A172 (cell line): ENCODE measurements at places on chromosomes 1 and 21.

DNA sequence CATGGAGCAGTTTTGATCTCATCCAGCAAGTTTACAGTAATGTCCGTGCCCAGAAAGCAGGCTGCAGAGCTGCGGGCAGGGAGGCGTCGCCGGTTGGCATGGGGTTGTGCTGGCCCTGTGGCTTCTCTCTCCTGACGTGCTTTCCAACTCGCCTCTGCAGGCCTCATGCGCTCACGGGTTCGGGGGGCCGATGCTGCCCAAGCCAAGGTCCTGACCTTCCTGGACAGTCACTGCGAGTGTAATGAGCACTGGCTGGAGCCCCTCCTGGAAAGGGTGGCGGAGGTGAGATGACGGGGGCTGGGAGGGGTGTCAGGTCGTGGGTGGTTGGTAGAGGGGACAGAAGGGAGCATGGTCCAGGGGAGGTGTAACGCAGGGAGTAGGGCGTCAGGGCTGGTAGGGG, 176.1 kb downstream of the GALNT2 start:
- DNase-seq: no peak

DNA sequence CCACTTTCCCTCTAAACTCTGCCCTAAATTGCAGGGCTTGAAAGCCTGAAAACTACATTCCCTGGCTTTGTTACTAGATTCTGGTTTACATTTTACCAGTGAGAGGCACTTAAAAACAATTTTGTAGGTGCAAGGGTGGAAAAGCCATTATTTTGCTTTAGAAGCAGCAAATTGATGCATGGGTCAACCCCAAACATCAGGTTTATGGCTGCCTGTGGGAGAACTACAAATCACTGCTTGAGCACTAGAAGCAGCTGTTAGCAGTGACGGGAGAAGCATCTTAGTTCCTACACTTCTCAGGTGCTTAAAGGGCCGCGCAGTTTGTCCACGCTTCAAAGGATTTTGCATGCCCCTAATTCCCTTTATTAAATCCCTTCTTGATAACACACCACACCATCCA, 417.2 kb downstream of the PCP4 start:
- DNase-seq: no peak

GRCh38 chr1:210362526-210362925, 33.8 kb downstream of the HHAT start:
- no peak for DNase-seq

DNA sequence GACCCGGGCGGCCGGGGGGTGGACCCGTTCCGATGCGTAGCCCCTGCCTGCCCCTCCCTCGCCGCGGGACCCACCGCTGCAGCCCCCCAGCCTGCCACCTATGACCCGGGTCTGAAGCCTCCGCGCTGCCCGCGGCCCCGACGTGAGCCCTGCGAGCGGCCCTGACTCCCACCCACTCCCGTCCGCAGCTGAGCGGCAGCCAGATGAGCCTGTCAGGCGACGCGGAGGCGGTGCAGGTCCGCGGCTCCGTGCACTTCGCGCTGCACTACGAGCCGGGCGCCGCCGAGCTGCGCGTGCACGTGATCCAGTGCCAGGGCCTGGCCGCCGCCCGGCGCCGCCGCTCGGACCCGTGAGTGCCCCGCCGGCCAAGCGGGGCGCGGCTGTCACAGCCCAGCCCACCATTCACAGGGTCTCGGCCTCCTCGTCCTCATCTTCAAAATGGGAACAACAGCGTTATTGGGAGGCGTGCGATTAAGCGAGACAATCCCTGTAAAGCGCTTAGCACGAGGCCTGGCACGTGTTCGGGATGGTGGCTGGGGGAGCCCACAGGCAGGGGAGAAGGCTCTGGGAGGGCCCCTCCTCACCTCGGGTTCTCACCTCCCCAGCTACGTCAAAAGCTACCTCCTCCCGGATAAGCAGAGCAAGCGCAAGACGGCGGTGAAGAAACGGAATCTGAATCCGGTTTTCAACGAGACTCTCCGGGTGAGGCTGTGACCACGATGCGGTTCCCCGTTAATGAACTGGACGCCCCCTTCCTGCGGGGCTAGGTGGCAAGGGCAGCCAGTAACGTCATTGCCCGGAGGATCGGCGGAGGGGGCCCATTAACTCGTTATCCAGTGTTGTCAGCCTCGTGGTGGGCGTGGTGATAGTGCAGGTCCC, 8.2 kb downstream of the SYTL1 start:
- no peak for DNase-seq

DNA sequence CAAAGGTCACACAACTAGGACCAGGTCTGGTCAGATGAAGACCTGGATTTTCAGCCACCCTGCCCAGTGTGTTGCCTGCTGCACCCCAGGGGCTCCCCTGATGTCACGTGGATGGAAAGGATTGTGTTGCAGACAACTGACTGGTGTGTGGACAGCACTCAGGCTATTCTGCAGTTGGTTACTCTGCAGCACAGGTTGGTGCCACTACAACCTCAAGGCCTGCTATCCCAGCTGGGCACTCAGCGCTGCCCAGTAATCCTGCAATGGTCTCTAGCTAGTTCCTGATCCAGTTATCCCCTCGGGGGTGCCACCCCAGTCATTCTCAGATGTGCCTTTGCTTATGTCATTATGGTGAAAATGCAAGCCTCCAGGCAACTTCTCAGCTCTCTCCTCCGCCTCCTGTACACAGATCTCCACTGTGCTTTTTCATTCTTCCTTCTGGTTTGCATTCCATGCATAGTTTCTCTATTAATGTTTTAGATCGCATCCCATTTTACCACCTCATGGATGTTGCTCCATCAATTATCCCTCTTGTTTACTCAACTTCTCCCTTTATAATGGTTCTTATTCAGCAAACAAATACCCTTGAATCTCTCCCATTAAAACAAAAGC, 503.2 kb upstream of the CAMK1G start:
- DNase-seq: peak; percentile 84

GRCh38 chr1:209057901-209058300, 525.6 kb upstream of the CAMK1G start:
- no peak for DNase-seq

DNA sequence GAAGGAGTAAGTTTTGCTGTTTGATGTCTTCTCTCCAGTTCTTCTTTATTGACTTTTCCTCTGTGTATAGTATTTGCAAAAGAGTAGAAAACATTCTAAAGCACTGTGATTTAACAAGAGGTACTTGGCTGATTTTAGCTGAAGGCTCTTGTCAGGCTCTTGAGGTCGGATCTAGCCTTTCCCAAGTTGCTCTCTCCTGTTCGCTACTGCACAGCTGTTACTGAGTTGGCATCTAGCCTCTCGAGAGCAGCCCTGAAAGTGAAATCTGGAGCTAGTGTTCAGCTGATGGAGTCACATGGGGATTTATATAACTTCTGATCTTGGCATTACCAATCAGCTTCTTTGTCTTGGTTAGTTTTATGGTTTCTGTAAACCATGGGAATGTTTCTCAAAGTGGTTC, 193.1 kb downstream of the RYR2 start:
- DNase-seq: no peak

DNA sequence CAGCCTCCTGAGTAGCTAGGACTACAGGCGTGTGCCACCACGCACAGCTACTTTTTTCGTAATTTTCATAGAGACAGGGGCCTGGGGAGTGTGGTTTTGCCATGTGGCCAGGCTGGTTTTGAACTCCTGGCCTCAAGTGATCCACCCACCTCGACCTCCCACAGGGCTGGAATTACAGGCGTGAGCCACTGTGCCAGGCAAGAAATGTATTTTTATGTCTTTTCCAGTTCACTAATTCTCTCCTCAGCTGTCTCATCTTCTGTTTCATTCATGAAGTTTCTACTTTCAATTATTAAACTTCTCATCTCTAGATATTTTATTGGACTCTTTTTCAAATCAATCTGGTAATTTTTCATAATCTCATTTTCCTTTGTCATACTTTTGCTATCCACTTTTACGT, 72.1 kb upstream of the DISP3 start:
- no peak for DNase-seq

DNA sequence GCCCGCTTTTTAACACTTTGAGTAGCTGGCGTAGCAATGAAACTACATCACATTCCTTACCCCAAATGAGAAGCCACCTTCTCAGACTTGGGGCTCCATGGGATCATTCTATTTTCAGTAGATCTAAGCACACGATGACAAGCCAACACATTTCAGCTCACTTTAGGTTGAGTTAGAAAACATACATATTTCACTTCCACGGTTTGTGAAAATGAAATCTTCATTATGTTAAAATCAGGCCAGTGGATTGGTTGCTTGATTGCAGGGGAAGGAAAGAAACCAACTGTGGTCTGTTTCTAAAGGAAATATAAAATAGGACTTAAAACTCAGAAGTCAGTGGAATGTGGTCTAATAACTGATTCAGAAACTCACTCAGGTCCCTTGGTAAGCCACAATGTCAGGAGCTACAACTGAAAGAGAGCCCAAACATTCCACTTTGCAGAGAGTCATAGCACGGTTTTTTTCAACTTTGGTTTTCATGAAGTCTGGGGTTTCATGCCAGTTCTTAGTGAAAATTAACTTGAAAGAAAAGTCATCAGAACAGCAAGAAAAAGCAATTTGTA, 82.3 kb upstream of the TIAM1 start:
- DNase-seq: no peak

GRCh38 chr1:106756752-106757151, 299.7 kb upstream of the PRMT6 start:
- no peak for DNase-seq

- DNase-seq: no peak
Measured at GRCh38 chr1:79355090-79355489, 348.6 kb upstream of the ADGRL4 start.

- DNase-seq: no peak
Measured at GRCh38 chr1:30312226-30312625, 411.2 kb downstream of the MATN1 start.

GRCh38 chr1:66535061-66535460, 1.1 kb downstream of the SGIP1 start:
- DNase-seq: no peak

DNA sequence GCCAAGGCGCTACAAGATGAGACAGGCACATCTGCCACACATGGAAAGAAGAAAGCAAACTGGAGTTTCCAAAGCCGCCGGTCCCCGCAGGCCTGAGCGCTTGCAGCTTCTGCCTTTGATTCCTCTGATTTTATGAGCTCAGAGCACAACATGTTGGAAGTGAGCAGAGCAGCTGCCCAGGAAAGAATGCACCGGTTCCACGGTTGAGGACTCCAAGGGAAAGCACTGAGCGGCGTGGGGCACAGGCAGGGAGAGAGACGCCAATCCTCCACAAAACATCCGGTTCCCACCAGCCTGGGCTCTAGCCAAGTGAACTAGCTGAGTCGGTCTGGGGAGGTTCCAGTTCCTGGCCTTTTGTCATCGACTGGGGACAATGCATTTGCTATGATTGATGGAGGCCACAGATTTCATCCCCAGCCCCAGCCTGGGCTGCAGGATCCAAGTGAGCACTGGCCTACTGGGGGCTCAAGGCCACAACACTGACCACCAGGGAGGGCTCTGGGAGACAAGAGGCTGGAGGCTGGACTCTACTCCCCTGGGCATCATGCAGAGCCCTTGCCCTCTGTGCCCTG, 253.1 kb upstream of the IRF2BP2 start:
- DNase-seq: peak; percentile 61

GRCh38 chr1:115767403-115767802, 1.1 kb downstream of the CASQ2 start:
- no peak for DNase-seq

- no peak for DNase-seq
Measured at GRCh38 chr1:20078171-20078651, 8.2 kb downstream of the PLA2G5 start.

GRCh38 chr1:168833362-168833761, 104.4 kb upstream of the DPT start:
- DNase-seq: no peak

DNA sequence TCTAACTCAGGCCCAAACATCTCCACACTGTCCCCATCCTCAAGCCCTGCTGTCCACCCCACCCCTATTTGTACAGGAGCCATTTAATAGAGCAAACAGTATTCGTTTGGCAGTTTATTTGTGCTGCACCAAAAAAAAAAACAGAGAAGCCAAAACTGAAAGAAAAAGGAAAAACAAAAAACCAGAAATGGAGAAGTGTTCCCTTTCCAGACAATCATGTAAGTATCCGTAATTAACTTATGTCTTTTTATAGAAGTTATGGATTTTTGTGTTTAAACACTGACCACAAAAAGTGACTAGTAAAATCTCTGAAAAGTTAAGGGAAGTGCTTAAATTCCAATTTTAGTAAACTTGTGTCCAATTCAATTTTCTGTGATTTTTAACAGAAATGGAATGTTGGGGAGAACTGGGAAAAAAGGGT, 40.4 kb upstream of the ZBTB18 start:
- DNase-seq: no peak

DNA sequence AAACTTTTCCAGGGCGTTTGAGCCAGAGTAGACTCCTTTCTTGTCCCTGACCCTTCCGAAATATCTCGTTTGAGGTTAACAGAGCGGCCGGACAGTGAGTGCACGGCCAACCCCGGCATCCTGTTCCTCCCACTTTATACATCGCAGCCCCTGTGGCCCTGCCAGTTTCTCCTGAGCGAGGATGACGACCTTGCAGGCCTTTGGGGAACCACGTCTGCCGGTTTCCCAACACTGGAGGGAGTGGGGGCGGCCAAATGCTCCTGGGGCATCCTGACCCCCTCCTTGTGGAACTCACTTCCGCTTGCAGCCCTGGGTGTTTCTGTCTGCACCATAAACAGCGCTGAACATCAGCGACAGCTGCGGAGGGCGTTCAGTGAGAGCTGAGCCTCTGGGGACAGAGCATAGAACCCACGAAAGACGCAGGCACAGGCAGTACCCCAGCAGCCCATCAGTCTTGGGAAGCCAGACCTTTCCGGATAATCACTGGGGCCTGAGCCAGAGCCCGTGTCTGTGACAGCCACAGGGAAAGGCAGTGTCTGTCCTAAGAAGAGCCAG, 4.8 kb upstream of the KCNAB2 start:
- no peak for DNase-seq

GRCh38 chr1:157963713-157964112, 29.7 kb upstream of the KIRREL1 start:
- peak; percentile 73 for DNase-seq

DNA sequence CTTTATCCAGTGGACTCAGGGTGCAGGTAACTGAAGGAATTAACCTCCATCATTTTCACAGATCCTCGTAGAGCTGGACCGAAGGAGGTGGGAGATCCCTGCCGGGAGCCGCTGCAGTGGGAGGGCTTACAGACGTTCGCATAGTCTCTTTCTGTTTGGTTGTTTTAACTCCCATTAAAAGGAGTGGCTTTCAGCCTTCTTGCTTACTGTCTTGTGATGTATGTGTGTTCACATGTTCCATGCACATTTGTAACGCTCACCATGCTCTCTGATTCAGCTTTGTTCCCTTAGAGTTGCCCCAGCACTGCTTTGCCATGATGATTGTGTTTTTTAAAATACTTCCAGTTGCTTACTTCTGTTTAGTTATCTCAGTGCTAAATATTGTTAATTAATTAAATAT, 85.8 kb downstream of the ADARB1 start:
- no peak for DNase-seq

DNA sequence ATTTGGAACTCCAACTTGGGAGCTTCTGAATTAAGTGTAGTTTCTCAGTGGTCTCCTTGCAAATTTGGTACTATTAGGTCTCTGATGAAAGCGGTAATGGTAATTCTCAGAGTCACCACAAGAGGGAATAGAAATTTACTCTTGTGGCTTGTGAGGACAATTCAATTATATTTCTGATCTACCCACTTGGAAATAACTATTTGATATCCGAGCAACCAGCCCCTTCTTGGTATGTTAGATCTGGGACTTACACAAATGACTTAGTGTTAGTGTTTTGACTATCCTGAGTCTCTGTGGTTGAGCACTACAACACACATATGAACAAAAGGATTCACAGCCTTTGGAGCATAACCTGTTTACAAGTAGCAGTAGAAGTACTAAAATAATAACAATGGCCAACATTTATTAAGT, 68.1 kb downstream of the RPS6KA1 start:
- DNase-seq: peak; percentile 18

GRCh38 chr1:182003025-182003725, 58.3 kb downstream of the ZNF648 start:
- DNase-seq: no peak

- no peak for DNase-seq
Measured at GRCh38 chr21:44695641-44696040, 1.3 kb upstream of the KRTAP10-12 start.
